MG63 (cell line): ENCODE measurements at places on chromosomes 6 and 20. TPM values are rescaled to one million over a fixed set of nuclear protein-coding genes. Genes with fewer than 3 reads are reported as not detected.

The HSPA1L gene
- total RNA-seq: 0.33 and 0.39 TPM in 2 replicates

The SLC4A11 gene
- total RNA-seq: 0.20 TPM in 1 of 2 replicates, not detected in the other

The ALDH8A1 gene
- 0.10 TPM in 1 of 2 replicates, not detected in the other for total RNA-seq

GRCh38 chr20:10308652-10309051 is 90.0 kb downstream of the SNAP25 start:
- DNase-seq: no peak

The COQ3 gene
- 5.6 and 15.5 TPM in 2 replicates for total RNA-seq

DNA sequence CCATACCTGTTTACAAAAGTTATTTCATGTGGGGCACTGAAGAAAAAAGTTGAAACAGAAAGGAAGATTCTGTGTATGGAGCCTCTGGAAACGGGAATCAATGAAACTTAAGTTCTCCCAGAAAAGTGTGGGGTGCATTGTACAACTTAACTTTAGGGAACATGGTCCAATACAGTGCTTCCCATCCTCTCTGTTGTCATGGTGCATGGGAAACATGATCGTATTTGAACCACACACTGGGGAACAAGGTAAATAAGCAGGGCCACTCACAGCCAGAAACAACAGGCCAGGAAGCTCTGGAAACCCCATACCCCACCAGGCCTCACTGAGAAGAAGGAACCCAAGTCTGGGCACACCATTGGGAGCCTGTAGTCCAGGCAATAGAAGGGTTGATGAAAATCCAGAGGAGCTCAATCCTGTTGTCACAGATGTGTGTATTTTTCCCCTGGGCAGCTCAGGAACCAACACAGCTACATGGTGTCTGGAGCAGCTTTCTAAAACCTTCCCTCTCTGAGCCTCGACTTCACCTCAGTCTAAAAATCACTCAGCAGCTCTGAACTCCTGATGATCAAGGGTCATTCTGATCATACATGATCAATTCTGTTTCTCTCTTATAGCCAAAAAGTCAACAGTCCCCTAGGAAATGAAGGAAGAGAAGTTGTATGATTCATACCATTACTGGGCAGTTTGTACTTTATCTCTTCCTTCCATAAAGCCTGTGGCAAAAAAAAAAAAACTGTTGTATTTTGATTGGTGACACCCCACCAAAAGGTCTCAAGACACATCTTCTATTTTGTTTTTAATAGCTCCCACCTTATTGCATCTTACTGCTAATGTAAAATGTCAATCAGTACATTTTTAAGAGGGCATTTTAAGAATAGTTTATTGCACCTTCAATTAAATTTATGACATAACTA is 198.5 kb upstream of the TAB2 start:
- no peak for DNase-seq

- no peak for DNase-seq
These were observed 6.5 kb upstream of the RANBP9 start for GRCh38 chr6:13718123-13718458.
